SJSA1 (cell line): ENCODE measurements at places on chromosomes 12 and 14. TPM values are rescaled to one million over a fixed set of nuclear protein-coding genes. Genes with fewer than 3 reads are reported as not detected.
A peak's percentile ranks its signal among the peaks of the same experiment; 100 is the strongest.

The MEG3 gene
- total RNA-seq: 37.3 and 39.1 TPM in 2 replicates

The ENDOU gene
- not detected in 2 replicates for total RNA-seq

The ZFHX2 gene
- total RNA-seq: not detected in 2 replicates

The HOXC10 gene
- total RNA-seq: 3.2 and 7.5 TPM in 2 replicates

DNA sequence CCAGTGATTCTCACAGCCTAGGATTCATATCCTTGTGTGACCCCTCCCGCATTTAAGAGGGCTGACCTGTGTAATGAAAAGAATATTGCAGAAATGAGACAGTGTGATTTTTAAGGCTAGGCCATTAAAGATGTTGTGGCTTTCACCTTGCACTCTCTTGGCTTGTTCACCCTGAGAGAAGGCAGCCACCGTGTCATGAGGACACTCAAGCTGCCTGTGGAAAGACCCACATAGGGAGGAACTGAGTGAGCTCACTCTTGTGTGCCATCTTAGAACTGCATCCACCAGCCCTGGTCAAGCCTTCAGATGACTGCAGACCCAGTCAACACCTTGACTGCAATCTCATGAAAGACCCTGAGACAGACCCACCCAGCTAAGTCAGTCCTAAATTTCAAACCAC is 46.3 kb upstream of the TMPO start:
- DNase-seq: no peak
- H3K27me3 ChIP-seq: no peaks in the 10 kb centered on the region
- H3K27ac ChIP-seq: no peak overlapping the region
- no peak overlapping the region for H3K4me3 ChIP-seq
- no peaks in the 10 kb centered on the region for H3K36me3 ChIP-seq

GRCh38 chr12:103956509-103957027 is 9.1 kb upstream of the TDG start:
- peak overlapping the region; percentile 68 for H3K4me3 ChIP-seq
- H3K27ac ChIP-seq: peak overlapping the region; percentile 45
- H3K4me1 ChIP-seq: peaks cover 23% of the 10 kb centered on the region
- H3K27me3 ChIP-seq: no peaks in the 10 kb centered on the region
- peaks cover 41% of the 10 kb centered on the region for H3K36me3 ChIP-seq

GRCh38 chr12:106345746-106346145 is 11.8 kb upstream of the POLR3B start:
- no peaks in the 10 kb centered on the region for H3K27me3 ChIP-seq
- peak; percentile 15 for DNase-seq
- no peaks in the 10 kb centered on the region for H3K36me3 ChIP-seq
- no peak overlapping the region for H3K27ac ChIP-seq

- no peak overlapping the region for H3K4me3 ChIP-seq
- no peaks in the 10 kb centered on the region for H3K4me1 ChIP-seq
- DNase-seq: no peak
- no peak overlapping the region for H3K27ac ChIP-seq
- H3K36me3 ChIP-seq: no peaks in the 10 kb centered on the region
- H3K27me3 ChIP-seq: no peaks in the 10 kb centered on the region
Measured at GRCh38 chr12:29314416-29314815, 66.6 kb downstream of the ERGIC2 start.

DNA sequence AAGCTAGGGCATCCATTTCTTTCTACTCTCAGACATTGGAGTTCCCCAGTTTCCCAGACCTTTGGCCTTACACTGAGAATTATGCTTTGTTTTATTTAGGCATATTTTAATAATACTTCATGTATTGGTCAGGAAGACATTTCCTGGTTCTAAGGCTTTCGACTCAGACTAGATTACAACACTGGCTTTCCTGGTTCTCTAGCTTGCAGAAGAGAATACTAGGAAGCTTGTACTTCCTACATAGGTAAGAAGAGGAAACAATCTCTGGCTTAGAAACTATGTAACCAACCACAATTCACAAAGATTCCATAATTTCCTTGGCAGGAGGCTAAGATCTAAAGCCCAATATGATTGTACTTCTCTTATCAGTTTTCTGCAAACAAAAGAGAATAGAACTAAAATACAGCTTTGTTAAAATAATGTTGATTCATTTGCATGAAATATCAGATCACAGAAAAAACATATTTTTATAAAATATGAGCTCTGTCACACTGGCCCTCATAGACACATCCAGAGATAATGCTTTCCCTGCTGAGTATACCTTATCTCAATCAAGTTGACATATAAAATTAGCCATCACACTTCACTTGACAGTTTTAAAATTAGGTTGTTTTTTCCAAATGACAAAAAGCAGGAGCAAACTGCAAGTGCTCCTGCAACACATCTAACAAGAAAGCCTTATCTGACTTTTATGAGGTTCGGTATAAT is 30.5 kb downstream of the CLEC2D start:
- DNase-seq: no peak
- no peaks in the 10 kb centered on the region; the same call in 1 of the 2 replicates for H3K27me3 ChIP-seq
- H3K4me1 ChIP-seq: no peaks in the 10 kb centered on the region
- H3K4me3 ChIP-seq: no peak overlapping the region
- no peak overlapping the region for H3K27ac ChIP-seq

DNA sequence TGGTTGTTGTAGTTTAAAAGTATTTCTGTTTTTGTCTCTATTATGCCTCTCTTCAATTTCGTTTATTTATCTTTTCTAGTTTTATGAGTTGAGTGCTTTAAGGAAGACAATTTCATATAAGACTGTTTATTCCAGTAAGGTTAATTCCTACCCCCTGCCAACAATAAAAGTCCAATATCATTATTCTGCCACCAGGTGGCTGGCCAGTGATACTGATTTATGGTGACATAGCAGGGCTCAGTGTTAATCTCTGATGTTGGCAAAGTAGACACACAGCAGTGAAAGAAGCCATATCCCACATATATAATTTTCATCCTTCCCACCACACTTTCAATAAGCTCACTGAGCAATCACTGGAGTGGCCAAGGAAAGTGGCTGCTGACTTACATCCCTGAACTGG is 69.0 kb upstream of the BMP4 start:
- H3K4me3 ChIP-seq: no peak overlapping the region
- H3K4me1 ChIP-seq: no peaks in the 10 kb centered on the region
- no peaks in the 10 kb centered on the region for H3K27me3 ChIP-seq
- no peaks in the 10 kb centered on the region for H3K36me3 ChIP-seq
- DNase-seq: no peak

DNA sequence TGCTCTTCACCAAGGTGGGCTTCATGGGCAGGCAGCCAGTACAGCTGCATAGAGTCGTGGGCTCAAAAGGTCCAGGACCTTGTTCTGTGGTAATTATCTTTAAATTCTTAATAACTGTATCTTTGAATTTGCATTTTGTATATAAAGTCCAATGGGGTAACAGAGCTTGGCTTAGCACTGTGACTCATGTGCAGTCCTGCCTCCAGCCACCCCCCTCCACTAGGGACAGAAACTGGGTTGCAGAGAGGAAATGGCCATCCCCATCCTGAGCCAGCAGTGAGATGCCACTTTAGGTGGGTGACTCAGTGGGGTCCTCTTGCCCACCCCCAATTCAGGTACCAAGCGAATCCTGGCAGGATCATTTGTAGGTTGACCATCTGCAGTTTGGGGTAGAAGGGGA is 48.1 kb downstream of the EPS8 start:
- no peaks in the 10 kb centered on the region for H3K4me1 ChIP-seq
- H3K27me3 ChIP-seq: no peaks in the 10 kb centered on the region
- H3K36me3 ChIP-seq: no peaks in the 10 kb centered on the region
- no peak for DNase-seq
- H3K27ac ChIP-seq: no peak overlapping the region

DNA sequence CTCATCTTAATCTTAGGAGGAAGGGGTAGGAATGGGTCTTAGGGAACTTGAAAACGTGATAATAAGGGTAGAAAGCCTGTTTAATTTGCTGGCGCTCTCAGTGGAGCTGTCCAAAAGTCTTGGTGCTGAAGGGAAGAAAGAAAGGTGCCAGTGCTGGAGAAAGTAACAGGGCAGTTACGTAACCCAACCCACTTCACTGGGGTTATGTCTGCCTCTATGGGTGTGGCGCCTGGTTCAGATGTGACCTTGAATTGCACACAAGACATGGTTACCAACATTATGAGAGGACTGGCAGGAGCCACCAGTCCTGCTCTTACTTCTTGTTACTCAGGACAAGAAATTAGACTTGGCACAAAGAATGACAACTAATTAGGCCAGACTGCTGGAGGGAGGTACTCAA is 18.6 kb upstream of the GPATCH2L start:
- H3K4me3 ChIP-seq: no peak overlapping the region
- no peak overlapping the region for H3K27ac ChIP-seq
- no peaks in the 10 kb centered on the region for H3K4me1 ChIP-seq
- DNase-seq: no peak
- no peaks in the 10 kb centered on the region for H3K36me3 ChIP-seq
